ENCODE measurements at places on chromosomes 1 and 21.
A peak's percentile ranks its signal among the peaks of the same experiment; 100 is the strongest.

GRCh38 chr1:108028841-108029388 lies 63.9 kb upstream of the VAV3 start:
- no peak for DNase-seq

DNA sequence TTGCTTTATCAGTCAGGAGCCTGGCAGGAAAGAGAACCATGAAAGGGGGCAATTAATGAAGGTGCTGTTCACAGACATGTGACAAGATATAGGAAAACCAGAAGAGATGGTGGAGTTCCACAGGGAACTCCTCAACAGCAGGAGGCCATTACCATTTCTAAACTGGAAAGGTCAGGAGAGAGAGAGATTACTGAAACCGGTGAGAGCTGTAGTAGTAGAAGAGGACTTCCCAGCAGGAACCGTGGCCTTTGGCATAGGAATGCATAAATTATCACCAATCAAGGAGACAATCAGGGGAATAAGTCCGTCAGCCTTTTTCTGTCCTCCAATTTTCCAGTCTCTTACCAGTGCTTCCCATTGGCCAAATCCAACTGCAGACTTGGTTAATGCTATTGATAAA lies 23.0 kb upstream of the ABCD3 start:
- DNase-seq = no peak

DNA sequence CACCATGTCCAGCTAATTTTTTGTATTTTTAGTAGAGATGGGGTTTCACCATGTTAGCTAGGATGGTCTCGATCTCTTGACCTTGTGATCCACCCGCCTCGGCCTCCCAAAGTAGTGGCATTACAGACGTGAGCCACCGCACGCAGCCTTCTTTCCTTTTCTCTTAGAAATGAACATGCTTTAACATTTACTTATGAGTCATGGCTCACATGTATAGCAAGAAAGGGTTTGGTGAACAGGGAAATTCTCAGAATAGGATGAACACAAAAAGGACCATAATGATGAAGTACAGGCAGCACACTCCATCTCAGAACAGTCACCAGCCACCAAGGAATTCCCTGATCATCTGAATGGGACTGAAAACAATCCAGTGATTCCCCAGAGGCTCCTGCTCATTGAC lies 9.4 kb upstream of the VAMP4 start:
- DNase-seq = no peak

- no peak for DNase-seq
Observed at GRCh38 chr1:236880209-236880608, 85.1 kb downstream of the MTR start.

GRCh38 chr1:155172732-155173477 lies at the start of gene KRTCAP2:
TSS of gene KRTCAP2 (minus strand) at chr1:155173304. CDS start at chr1:155173224, 80 bp downstream.
- DNase-seq = peak; percentile 89

- no peak for DNase-seq
Observed at GRCh38 chr1:211830055-211830327, 572 bp downstream of the LPGAT1 start.

- DNase-seq = no peak
Observed at GRCh38 chr1:190957565-190957964, 479.9 kb upstream of the BRINP3 start.

DNA sequence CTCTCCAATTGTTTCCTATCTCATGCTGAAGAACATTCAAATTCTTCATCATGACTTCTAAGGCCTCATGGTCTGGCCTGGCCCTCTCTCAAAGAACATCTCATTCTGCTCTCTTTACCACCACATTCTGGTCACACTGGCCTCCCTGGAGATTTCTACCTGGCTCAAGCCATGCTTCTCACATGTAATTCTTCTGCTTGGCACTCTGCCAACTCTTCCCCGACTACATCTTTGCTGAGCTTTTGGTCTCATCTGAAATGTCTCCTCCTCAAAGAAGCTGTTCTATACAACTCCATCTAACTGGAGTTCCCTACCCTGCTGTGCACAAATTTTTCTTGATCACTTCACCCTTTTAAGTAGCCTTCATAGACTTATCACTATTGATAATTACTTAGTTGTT lies 1.4 kb upstream of the TBX19 start:
- no peak for DNase-seq

DNA sequence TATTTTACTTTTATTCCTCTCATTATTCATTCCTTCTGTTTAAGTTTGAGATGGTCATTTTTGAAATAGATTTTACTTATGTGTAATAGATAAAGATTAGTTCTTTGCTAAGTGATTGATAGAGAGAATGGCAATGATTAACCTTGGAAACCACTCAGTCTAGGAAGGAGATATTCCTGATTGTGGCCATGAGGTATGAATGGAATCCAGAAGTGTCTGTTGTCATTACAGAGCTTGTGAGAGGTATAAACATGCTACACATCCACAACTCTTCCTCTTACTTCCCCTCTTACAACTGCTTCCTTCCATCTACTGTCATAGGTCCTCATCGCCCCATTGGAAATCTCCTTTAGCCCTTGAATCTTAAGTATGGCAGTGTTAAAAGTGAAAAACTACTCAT lies 988.8 kb upstream of the B3GALT2 start:
- no peak for DNase-seq

GRCh38 chr1:119984771-119985170 lies 84.7 kb downstream of the NOTCH2 start:
- no peak for DNase-seq

DNA sequence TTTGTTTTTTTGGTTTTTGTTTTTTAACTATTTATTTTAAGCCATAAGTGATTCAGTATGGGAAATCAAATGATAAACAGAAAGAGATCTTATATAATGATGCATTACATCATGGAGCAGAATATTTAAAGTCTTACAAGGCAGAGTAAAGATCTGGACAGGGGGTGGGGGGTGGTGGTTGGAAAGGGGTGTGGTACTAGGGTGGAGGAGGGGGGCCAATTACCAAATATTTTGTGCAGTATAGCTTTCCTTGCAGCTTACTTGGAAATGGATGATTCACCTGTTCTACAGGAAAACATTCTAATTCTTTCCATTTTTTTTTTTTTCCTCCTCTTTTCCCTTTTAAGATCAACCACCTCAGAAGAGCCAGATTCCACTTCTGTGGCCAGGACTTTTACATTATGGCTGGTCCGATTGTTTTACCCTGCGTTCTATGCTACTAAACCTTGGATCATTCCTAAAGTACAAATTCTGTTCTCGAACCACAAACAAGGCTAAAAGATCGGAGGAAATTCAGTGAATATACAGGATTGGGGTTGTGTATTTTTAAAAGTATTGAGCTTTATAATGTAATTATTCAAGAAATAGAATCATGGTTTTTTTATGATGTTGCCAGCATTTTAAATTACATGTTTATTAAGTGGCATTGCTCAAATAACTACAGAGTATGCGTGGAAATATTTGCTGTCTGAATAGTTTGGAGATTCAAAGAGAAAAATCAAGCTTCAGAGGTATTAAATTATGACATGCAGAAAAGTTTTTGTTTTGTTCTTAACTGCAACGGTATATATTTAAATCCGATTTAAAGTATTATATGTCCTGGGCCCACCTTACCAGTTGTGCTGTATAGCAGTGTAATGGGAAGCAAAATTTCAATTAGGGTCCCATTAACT lies 859.5 kb downstream of the USP25 start:
- no peak for DNase-seq

DNA sequence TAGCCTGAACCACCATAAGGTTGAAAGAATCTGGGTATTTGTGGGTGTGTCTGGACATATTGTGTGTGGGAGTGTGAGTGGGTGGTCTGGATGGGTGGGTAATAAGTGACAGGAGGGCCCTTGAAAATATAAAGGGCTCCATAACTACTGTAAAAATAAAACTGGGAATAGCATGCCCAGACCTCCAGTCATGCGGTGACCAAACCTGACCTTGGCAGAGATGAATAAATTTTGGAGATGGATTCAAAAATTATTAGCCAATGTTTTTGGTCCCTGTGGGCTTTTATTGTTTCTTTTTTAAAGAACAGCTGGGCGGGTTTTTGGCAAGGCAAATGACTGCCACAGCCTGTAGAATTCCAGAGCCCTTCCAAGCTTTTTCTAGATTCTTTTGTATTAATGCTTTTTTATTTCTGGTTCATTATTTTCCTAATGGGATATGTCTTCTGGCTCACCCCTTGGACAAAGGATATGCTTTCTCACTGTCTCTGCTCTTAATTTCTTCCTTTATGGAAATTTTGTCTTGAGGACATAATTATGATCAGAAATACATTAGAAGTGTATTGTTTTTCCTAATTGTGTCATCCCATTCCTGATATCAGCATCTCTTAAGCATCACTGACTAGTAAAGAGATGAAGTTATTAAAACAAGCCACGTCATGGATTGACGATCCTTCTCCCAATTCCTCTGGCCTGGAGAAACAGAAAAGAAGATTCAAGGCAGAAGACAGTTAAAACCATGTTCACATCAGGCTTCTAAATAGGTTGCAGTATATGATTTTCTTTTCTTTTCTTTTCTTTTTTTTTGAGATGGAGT lies 69.5 kb downstream of the NTMT2 start:
- no peak for DNase-seq

- DNase-seq = no peak
Observed at GRCh38 chr1:20359451-20360330, 69.0 kb downstream of the VWA5B1 start.

- DNase-seq = no peak
Observed at GRCh38 chr1:241475671-241476070, 43.9 kb downstream of the FH start.

DNA sequence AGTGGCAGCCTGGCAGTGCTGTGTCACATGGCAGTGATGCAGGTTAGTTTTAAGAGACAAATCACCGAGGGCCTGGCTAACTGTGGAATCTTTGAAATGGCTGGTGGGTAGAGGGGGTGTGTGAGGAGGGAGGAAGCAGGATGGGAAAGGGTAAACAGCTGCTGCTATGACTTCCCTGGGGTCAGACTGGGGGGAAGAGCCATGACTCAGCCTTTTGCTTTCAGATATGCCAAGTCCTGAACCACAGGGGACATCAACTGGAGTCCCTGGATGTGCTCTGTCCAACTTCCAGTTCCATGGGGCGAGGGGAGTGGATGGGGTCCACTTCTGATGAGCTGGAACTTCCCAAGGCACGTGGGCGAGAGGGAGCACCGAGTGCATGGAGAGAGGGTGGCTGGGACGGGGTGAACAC lies 121.1 kb upstream of the ADAR start:
- DNase-seq = no peak

DNA sequence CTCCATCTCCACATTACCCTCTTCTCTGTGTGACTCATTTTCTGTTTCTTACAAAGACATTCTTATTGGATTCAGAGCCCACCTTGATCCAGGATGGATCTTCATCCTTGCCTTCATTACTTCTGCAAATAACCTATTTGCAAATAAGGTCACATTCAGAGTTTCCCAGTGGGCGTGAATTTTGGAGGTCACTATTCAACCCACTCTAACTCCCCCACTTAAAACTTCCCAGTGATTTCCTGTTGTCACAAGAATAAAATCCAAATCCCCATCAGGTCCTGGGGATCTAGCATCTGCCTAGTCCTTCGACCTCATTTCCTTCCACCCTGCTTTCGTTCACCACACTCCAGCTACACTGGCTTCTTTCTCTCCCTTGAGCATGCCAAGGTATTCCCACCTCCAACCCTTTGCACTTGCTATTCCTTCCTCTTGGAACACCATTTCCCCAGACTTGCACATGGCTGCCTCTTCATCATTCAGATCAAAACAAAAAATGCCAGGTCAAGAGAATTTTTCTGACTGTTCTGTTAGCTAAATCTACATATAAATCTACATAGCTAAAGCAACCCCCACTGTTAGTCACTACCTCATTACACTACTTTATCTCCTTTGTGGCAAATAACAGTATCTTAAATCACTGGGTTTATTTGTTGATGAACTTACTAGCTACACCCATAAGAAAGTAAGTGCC lies 187.2 kb downstream of the TOMM20 start:
- DNase-seq = no peak

DNA sequence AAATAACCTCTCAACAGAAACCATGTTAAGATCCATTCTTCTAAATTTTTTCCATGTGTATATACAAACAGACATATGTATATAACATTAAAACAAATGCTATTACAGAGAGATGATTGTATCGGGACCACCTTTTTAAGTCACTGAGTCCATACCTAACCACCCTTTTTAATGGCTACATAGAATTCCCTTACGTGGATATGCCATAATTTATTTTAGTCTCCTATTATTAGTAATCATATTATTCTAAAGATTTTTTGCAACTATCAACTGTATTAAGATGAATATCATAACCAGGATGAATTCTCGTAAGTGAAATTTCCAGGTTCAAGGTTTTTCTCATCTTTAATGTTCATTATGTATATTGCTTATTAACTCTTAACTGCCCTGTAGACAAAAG lies 259.7 kb downstream of the HHAT start:
- DNase-seq = no peak

All from NCI-H510A (cell line).